ENCODE measurements at places on chromosomes 16 and 17.

DNA sequence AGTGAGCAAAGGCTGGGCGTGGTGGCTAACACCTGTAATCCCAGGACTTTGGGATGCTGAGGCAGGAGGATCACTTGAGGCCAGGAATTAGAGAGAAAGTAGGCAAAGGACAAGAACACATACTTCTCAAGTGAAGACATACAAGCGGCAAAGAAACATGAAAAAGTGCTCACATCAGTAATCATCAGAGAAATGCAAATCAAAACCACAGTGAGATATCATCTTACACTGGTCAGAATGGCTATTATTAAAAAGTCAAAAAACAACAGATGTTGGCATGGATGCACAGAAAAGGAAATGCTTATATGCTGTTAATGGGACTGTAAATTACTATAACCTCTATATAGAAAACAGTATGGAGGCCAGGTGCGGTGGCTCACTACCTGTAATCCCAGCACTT is 12.2 kb upstream of the SLX4 start:
- DNase-seq = no peak

- no peak for DNase-seq
Observed at GRCh38 chr17:42141382-42141781, 13.4 kb downstream of the RAB5C start.

DNA sequence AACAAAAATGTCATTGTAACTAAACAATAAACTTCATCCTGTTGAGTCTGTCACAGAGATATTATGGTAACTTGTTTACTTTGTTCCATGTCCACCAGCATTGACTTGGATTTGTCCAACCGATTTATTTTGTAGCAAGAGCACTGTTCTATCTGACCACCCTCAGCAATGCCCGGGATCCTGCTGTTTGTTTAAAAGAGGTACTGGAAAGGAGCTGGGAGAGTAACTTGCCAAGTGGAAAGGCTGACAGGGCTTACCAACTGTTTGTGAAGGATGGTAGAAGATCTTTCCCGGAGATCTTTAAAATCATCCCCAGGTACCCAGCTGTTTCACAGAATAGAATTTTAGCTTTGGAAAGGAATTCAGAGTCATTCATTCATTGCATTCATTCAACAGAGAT is 59.1 kb upstream of the BCAR1 start:
- no peak for DNase-seq

DNA sequence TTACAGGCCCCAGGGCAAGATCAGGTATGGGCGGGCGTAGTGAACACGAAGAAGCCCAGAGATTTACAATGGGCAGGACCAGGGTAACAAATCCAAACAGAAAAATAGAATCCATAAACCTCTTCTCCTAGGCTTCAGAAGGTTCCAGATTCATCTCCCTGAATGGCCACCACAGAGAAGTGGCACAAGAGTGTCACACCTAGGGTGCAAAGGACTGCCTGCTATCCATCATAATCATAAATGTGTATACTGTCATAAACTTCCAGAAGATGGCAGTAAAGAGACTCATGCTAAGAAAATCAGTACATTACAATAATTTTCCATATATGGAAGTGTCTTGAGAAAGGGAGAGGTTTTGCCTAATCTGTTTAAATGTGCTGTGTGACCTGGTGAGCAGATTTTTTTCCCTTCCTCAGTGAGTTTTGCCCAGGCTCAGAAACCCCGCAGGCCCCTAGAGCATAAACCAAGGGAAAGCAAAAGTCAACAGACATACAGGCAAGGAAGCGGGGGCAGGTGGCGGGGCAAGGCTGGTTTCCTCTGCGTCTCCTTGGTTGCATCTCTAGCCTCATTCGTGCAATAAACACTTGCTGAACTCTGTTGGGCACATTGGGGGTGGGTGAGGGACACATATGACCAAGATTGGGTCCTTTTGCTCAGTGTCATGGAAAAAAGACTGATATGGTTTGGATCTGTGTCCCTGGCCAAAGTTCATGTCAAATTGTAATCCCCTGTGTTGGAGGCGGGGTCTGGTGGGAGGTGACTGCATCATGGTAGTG is 92.0 kb upstream of the CDH5 start:
- DNase-seq = no peak

- no peak for DNase-seq
Observed at GRCh38 chr17:78269955-78270381, 38.5 kb downstream of the TMEM235 start.

DNA sequence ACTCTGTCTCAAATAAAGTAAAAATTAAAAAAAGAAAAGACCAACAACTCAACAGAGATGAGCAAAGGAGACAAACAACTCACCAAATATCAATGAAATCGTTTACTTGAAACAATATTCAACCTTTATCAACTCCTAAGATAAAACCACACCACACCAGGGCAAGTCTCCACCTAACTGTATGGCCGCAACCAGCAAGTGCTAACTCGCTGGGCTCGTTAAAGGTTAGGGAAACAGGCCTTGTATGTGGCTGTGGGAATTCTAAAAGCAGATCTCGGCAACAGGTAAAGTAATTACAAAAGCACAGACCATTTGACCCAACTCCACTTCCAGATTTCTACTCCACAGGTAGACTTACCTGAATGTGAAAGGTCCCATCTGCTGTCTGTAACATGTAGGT is 9.3 kb downstream of the ZCCHC14 start:
- no peak for DNase-seq

- no peak for DNase-seq
Observed at GRCh38 chr17:43953746-43954145, at the start of gene PYY. Gene PYY (minus strand): TSS chr17:43953940. CDS start chr17:43953483, 457 bp downstream.

- no peak for DNase-seq
Observed at GRCh38 chr16:64693946-64694345, 427.9 kb downstream of the CDH11 start.

DNA sequence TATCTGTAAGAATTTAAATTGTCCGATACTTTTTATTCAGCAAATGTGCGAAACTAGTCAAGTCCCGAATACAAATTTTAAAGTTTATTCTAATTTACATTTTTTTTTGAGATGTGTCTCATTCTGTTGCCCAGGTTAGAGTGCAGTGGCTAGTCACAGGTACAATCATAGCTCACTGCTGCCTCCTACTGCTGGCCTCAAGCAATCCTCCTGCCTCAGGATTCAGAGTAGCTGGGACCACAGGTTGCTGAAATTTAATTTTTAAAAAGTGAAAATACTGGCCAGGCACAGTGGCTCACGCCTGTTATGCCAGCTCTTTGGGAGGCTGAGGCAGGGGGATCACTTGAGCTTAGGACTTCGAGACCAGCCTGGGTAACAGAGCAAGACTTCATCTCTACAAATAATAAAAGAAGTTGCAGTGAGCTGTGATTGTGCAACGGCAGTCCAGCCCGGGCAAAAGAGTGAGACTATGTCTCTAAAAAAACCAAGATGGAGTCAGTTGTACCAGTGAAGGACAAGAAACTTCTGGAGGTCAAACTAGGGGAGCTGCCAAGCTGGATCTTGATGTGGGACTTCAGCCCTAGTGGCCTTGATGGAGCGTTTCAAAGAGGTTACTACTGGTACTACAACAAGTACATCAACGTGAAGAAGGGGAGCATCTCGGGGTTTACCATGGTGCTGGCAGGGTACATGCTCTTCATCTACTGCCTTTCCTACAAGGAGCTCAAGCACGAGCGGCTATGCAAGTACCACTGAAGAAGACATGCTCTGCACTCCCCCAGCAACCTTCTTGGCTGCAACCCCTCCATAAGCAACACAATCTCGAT is 5.6 kb downstream of the POLG2 start:
- peak; percentile 53 for DNase-seq

DNA sequence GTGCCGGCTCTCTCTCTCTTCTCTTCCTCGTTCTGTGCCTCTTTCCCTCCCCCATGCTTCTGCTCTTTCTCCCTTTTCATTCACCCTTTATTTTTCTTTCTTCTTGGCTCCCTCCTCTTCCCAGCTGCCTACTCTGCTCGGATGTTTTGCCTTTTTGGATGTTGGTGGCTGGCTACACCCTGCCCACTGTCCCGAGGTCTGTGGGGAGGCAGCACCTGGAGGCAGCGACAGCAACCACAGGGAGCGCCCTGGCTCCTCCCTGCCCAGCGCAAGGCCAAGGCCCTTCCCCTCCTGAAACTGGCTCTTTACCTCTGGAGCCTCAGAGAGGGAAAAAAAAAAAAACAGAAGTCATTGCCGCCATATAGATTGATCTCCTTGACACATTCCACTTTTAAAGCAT is 20.0 kb downstream of the CLUAP1 start:
- DNase-seq = no peak
